Activated naive CD4-positive, alpha-beta T cell treated with anti-CD3 and anti-CD28 coated beads, Interleukin-2, amount 50 U/mL, for 72 hours (primary cell): ENCODE measurements at places on chromosomes 4 and X. TPM values are rescaled to one million over a fixed set of nuclear protein-coding genes. Genes with fewer than 3 reads are reported as not detected.

The LRCH2 gene
- total RNA-seq: not detected

The USP26 gene
- total RNA-seq: not detected

The ATP1B4 gene
- total RNA-seq: not detected

The GAGE12E gene
- total RNA-seq: not detected

The SLC7A11 gene
- 5.2 TPM for total RNA-seq

The CDS1 gene
- 0.14 TPM for total RNA-seq

The PPM1K gene
- 55.8 TPM for total RNA-seq

The GBA3 gene
- total RNA-seq: not detected

The DUSP21 gene
- total RNA-seq: not detected

The GAGE12J gene
- total RNA-seq: not detected

The TLR8 gene
- total RNA-seq: not detected

The GUCY1A1 gene
- not detected for total RNA-seq

The PRR27 gene
- total RNA-seq: not detected

The TBC1D8B gene
- total RNA-seq: 2.3 TPM

The TMEM35A gene
- not detected for total RNA-seq

The FHL1 gene
- total RNA-seq: 6.9 TPM
